ENCODE measurements at places on chromosomes 13 and 19.

DNA sequence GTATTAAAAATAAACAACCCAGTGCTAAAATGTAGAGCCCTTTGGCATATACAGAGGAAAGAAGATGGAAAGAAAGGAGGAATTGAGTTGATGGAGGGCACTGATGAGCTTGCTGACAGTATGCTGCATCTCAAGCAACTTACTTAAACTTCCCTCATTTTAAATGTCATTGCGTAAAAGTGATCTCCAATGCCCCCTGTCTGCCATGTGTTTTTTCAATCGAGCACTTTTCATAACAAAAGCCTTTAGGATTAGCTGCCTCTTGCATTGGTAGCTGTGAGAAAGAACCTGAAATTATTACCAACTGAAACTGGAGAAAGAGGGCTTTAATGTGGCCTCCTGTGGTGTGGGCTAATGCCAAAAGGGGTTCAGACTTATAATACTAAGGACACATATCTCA is 541.6 kb downstream of the SUCLA2 start:
- H3K36me3 ChIP-seq: no peaks in the 10 kb centered on the region
- DNase-seq: peak; percentile 11

GRCh38 chr19:16382775-16383543 is 58.3 kb downstream of the KLF2 start:
- H3K27me3 ChIP-seq: no peaks in the 10 kb centered on the region
- no peak overlapping the region for H3K4me3 ChIP-seq
- DNase-seq: peak; percentile 75
- no peak overlapping the region for H3K27ac ChIP-seq

DNA sequence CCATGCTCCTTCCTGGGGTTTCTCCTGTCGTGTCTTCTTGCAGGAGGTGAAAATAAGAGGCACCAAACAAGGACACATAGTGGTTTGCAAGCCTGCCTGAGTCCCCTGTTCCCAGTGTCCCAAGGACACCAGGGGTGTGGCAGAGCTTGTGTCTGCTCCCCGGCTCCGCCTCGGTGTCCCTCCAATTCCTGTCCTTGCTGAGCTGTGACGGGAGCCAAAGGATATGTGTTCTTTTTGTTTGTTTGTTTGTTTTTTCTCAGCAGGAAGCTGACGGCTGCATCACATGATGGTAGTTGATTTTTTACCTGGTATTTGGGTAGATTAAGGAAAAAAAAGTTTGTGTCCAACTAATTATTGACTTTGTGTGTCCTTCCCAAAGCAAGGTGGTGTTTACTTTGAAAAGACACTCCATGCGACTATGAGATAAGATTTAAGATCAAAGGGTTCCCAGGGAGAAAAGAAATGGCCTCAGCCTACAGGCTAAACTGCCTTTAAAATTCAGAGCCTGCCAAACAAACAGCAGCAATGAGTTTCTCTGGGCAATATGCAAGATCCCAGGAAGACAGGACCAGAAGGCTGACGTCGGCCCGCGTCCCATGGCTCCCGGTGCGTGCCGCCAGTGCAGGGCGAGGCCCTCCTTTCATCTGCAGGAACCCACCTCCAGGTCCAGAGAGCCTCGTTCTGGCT is 50.8 kb upstream of the XPO4 start:
- DNase-seq: no peak
- peaks cover 9% of the 10 kb centered on the region for H3K27me3 ChIP-seq
- no peak overlapping the region for H3K4me3 ChIP-seq
- no peaks in the 10 kb centered on the region for H3K36me3 ChIP-seq
- H3K4me1 ChIP-seq: no peaks in the 10 kb centered on the region

- H3K27me3 ChIP-seq: no peaks in the 10 kb centered on the region
- DNase-seq: peak; percentile 66
- H3K4me3 ChIP-seq: peak overlapping the region; percentile 0
- no peaks in the 10 kb centered on the region for H3K36me3 ChIP-seq
These were observed 6.8 kb upstream of the CARM1 start for GRCh38 chr19:10864538-10864899.

DNA sequence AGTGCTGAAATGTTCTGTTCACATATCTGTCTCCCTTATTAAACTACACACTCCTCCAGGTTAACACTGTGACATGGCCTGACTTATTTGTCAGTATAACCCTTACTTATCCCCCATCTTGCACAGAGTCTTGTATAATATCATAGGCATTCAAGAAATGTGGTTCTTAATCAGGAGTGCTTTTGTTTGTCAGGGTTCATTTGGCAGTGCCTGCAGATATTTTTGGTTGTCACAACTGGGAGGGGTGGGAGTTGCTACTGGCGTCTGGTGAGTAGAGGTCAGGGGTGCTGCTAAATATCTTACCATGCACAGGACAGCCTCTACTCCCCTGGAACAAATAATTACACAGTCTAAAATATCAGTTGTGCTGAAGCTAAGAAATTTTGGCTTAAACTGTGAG is 20.4 kb upstream of the OBI1 start:
- H3K4me3 ChIP-seq: no peak overlapping the region
- no peaks in the 10 kb centered on the region for H3K36me3 ChIP-seq
- H3K27ac ChIP-seq: no peak overlapping the region
- peaks cover 6% of the 10 kb centered on the region for H3K27me3 ChIP-seq

GRCh38 chr19:4390017-4390566 is 10.3 kb downstream of the SH3GL1 start:
- peaks cover 53% of the 10 kb centered on the region for H3K4me1 ChIP-seq
- DNase-seq: peak; percentile 13
- H3K27me3 ChIP-seq: peaks cover 3% of the 10 kb centered on the region
- peak overlapping the region; percentile 62 for H3K4me3 ChIP-seq
- no peaks in the 10 kb centered on the region for H3K36me3 ChIP-seq
- H3K27ac ChIP-seq: peak overlapping the region; percentile 88

GRCh38 chr19:16207063-16207462 is 9.4 kb downstream of the AP1M1 start:
- peaks cover 7% of the 10 kb centered on the region for H3K4me1 ChIP-seq
- peaks cover 2% of the 10 kb centered on the region for H3K27me3 ChIP-seq
- DNase-seq: no peak

- H3K36me3 ChIP-seq: peaks cover 7% of the 10 kb centered on the region
- no peak within 1 kb of the TSS for H3K4me3 ChIP-seq
- no peaks in the 10 kb centered on the region for H3K4me1 ChIP-seq
- no peak for DNase-seq
These were observed at the start of gene GZMM for GRCh38 chr19:543910-544608. GZMM (plus strand) TSS chr19:544053; CDS start chr19:544072, 19 bp downstream.

DNA sequence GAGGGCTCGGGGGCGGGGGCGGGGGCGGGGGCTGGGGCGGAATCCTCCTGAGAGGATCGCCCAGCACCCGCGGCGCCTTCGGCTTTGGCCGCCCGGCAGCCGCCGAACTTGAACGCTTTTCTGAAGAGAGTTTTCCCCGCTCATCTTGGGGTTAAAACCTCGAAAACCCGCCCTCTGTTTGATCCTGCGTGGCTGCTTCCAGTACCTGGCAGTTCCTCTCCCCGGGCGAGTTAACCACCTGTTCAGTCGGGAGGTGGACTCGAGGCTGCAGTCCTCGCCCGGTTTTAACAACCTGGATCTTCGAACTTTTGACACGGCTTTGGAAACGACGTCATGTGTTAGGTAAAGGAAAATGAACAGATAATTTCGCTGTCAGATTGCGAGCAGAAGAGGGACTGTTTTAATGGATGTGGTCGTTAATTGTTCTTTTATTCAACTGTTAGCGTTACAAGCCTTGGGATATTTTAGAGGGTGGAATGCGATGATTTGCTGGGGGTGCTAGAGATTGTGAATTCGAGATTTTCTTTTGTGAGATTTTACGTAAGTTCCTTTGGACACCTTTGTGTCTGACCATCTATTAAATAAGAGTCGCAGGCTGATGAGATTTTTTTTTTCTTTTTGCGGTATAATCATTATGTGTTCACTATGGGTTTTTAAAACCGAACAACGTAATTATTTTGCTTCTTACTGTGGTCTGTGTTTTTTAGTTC is 1.0 kb downstream of the FNDC3A start:
- H3K4me1 ChIP-seq: peaks cover 45% of the 10 kb centered on the region
- H3K27ac ChIP-seq: peak overlapping the region; percentile 91
- H3K27me3 ChIP-seq: no peaks in the 10 kb centered on the region
- DNase-seq: peak; percentile 15
- H3K36me3 ChIP-seq: peaks cover 44% of the 10 kb centered on the region
- peak overlapping the region; percentile 97 for H3K4me3 ChIP-seq

DNA sequence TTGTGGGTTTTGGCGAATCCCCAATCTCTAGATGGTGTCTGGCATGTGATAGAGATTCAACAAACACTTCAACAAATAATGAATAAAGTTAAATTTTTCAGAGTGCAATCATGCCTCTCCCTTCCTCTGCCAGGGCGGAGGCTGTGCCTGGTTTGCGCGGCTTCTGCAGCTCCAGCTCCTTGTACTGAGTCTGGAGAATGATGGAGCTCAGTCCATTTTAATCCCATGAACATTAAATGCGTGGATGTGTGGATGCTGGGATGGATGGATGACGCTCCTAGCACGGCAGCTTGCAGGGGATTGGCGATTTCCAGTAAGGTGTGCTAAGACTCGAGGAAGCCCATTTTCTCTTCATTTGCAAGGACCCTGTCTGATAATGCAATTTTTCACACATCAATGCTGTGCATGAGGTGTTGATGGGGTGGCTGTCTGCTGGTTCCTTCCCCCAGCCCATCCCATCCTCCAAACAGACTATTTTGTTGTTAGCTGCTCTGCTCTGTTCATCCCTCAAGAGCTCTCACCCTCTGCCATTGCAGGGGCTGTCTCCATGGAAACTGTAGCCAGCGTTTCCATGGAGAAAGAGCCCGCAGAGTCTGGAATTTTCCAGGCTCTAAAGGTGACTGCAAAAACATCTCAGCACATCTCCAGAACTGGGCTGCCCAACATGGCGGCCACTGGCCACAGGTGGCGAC is 92.6 kb upstream of the PEG3 start:
- no peaks in the 10 kb centered on the region for H3K27me3 ChIP-seq
- no peak for DNase-seq
- H3K4me1 ChIP-seq: no peaks in the 10 kb centered on the region
- no peak overlapping the region for H3K27ac ChIP-seq
- peaks cover 6% of the 10 kb centered on the region for H3K36me3 ChIP-seq

- H3K27ac ChIP-seq: no peak overlapping the region
- peaks cover 12% of the 10 kb centered on the region for H3K4me1 ChIP-seq
- H3K36me3 ChIP-seq: no peaks in the 10 kb centered on the region
- H3K27me3 ChIP-seq: peaks cover 2% of the 10 kb centered on the region
- DNase-seq: no peak
- no peak overlapping the region for H3K4me3 ChIP-seq
These were observed 134.8 kb downstream of the LACC1 start for GRCh38 chr13:44014501-44014900.

DNA sequence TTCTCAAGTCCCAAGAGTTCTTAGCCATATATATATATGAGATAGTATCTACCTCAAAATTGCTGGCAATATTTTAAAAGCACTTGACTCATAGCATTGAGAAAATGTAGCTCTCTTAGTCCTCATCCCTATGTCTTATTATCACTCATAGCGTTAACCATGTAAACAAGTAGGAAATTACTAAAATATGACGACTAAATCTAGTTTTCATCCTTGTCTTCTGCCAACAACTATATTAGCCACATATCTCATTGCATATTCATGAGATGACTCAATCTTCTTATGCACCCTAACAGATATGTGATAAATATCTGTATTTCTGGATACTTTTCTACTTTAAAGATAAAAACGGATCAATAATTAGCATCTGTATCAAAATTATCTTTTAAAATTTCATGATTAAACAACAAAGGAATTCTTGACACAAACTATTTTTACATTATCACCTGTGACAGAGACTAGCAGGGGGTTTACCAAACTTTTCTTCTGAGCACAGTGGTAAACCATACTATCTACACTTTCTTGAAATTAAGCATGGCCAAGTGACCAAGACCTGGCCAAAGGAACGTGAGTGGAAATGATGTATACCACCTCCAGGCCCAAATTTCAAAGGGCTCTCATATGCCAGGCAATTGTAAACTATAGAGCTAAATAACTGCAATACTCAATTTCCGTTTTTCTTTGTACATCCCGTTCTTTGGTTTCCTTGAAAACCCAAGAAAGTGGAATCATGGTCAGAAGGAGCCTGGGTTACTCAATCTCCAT is 45.7 kb downstream of the ZC3H13 start:
- H3K27me3 ChIP-seq: no peaks in the 10 kb centered on the region
- no peak overlapping the region for H3K4me3 ChIP-seq
- H3K36me3 ChIP-seq: no peaks in the 10 kb centered on the region

GRCh38 chr13:43574605-43575004 is 212.2 kb downstream of the ENOX1 start:
- no peaks in the 10 kb centered on the region for H3K36me3 ChIP-seq
- H3K27ac ChIP-seq: no peak overlapping the region
- H3K4me3 ChIP-seq: no peak overlapping the region
- peaks cover 41% of the 10 kb centered on the region for H3K4me1 ChIP-seq
- no peak for DNase-seq
- H3K27me3 ChIP-seq: peaks cover 2% of the 10 kb centered on the region

DNA sequence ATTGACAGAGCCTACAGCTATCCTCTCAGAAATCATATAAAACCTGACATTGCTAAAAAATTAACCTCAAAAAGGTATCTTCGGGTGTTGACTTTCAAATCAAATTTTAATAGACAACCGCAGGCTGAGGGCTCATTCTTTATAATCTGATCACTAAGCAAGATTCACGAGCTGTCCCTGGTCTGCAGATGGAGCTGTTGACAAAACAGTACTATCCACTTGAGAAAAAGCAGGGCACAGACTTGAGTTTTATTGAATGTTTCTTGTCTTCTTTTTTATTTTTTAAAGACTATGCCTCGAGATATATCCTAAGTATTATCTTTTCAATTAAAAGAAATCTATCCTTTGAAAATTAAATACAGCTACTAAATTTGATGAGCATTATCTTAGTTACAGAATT is 540.5 kb downstream of the PCDH9 start:
- no peaks in the 10 kb centered on the region for H3K4me1 ChIP-seq
- no peaks in the 10 kb centered on the region for H3K27me3 ChIP-seq
- H3K27ac ChIP-seq: no peak overlapping the region

- peaks cover 4% of the 10 kb centered on the region for H3K27me3 ChIP-seq
- no peak overlapping the region for H3K27ac ChIP-seq
- H3K4me3 ChIP-seq: no peak overlapping the region
- H3K36me3 ChIP-seq: no peaks in the 10 kb centered on the region
These were observed 12.4 kb downstream of the PRR36 start for GRCh38 chr19:7861619-7862412.

DNA sequence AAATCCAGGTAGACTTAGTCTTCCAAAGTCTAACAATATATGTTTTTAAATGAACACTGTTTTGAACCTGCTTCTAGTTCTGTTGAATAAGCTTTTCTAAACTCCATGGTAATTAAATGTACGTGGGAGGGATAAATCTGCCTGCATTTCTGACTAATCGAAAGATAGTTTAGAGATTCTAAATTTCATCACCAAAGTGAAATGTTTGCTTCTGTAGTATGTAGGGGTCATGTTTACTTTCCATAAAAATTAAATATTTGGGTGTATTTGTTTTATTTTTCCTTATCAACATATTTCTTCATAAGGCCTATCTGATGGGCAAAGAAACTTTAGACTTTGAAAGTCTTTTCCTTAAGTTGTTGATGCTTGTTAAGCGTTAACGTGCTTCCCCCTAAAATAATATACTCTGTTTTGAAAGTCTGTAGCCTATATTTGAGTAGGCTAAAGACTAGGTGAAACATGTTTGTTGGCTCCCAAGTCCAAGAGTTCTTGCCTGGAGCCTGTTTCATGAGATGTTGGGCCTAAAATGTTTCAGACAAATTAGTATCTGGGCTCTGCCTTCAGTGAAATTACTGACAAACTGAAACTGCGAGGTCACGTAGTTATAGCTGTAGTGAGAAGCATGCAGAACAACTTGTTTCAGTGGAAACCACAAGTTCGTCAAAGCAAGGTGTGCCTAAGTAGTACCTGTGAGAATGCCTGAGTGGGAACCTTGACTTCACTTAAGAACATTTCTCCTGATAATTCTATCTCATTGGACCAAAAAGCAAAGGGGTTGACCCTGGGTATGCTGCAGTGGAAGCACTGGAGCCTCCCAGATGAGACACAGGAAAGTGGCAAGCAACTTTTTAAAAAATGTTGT is 126.2 kb downstream of the LMO7 start:
- DNase-seq: no peak
- peaks cover 68% of the 10 kb centered on the region for H3K36me3 ChIP-seq
- H3K27ac ChIP-seq: peak overlapping the region; percentile 63
- peaks cover 38% of the 10 kb centered on the region for H3K27me3 ChIP-seq
- peak overlapping the region; percentile 41 for H3K4me3 ChIP-seq
- peaks cover 90% of the 10 kb centered on the region for H3K4me1 ChIP-seq
